ENCODE measurements at places on chromosomes 2 and 18. TPM values are rescaled to one million over a fixed set of nuclear protein-coding genes. Genes with fewer than 3 reads are reported as not detected.

The KCNJ3 gene
- total RNA-seq, result not detected

The AQP12B gene
- not detected for total RNA-seq

The ACP1 gene
- total RNA-seq, result 80.3 TPM

The TUBA3D gene
- not detected for total RNA-seq

The ITGA6 gene
- total RNA-seq, result 248 TPM

The DNAH6 gene
- total RNA-seq, result under 0.01 TPM

The UBXN2A gene
- total RNA-seq, result 17.1 TPM

The SPR gene
- total RNA-seq, result 37.6 TPM

The DCTN1 gene
- total RNA-seq, result 125 TPM

The CFC1 gene
- not detected for total RNA-seq

The FN1 gene
- total RNA-seq, result 639 TPM

The SYT4 gene
- not detected for total RNA-seq

The MC2R gene
- not detected for total RNA-seq

The ANKRD62 gene
- total RNA-seq, result not detected

The TMEM169 gene
- not detected for total RNA-seq

The NDC80 gene
- total RNA-seq, result 33.0 TPM

The CCDC74A gene
- total RNA-seq, result 6.6 TPM

The LYG2 gene
- total RNA-seq, result not detected

The SLC5A7 gene
- not detected for total RNA-seq

The STRADB gene
- 32.0 TPM for total RNA-seq

The KIAA2012 gene
- total RNA-seq, result not detected

The ABCG5 gene
- total RNA-seq, result not detected

The CYBRD1 gene
- total RNA-seq, result 9.6 TPM

The CACNB4 gene
- total RNA-seq, result not detected

The HOXD1 gene
- 3.7 TPM for total RNA-seq

The FEV gene
- not detected for total RNA-seq

The SLC19A3 gene
- not detected for total RNA-seq

The PLEKHH2 gene
- total RNA-seq, result 0.13 TPM

The PAX8 gene
- 2.1 TPM for total RNA-seq

The SKA1 gene
- total RNA-seq, result 30.3 TPM
